ENCODE measurements at places on chromosomes 2 and 18. TPM values are rescaled to one million over a fixed set of nuclear protein-coding genes. Genes with fewer than 3 reads are reported as not detected.

DNA sequence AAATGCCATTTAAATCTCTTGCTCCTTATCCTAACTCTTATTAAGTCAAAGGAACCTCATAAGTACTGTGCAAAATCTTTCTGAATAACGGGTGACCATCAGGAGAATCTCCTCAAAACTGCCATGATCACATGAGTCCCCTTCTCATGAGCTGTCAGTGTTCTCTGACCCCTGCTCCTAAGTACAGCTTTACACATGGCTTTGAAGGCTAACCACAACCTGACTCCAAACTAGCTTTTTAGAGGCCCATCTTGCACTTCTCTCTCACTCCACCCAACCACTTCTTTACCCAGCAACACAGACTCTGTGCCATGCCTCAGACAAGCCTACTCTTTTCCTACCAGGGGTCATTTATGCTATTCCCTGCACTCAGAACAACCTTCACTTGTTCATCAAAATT lies 253.8 kb downstream of the GPD2 start:
- no peak overlapping the region for H3K27ac ChIP-seq
- no peak for DNase-seq
- peaks cover 6% of the 10 kb centered on the region for H3K27me3 ChIP-seq
- no peak overlapping the region for H3K4me3 ChIP-seq
- H3K36me3 ChIP-seq = no peaks in the 10 kb centered on the region
- H3K4me1 ChIP-seq = no peaks in the 10 kb centered on the region

- H3K27me3 ChIP-seq = no peaks in the 10 kb centered on the region
- no peak for DNase-seq
- H3K4me1 ChIP-seq = no peaks in the 10 kb centered on the region
- no peaks in the 10 kb centered on the region for H3K36me3 ChIP-seq
- no peak overlapping the region for H3K4me3 ChIP-seq
Observed at GRCh38 chr2:241136661-241137260, 12.5 kb downstream of the PASK start.

Gene CHN1
- 23.7 TPM for total RNA-seq

Gene SH2D6
- total RNA-seq = 1.6 TPM
